ENCODE measurements at places on chromosomes 4 and X. TPM values are rescaled to one million over a fixed set of nuclear protein-coding genes. Genes with fewer than 3 reads are reported as not detected.

DNA sequence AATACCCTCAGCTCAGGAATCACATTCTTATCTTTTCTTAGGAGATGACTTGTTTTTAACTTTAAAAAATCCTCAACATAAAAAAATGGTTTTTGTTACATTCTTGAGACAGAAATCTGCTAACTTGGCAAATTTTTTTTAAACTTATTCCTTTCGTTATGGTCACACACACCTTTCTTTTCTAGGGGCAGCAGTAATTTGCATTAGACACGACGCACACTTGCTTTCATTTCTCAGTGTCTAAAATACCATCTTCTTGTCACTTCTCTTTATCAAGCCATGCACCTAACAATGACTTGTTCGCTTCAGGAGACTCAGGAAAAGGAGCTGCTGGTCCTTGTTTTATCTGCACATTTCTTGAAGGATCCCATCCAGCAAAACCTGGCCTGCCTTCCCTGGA is 112.6 kb upstream of the TBL1X start:
- peaks cover 51% of the 10 kb centered on the region for H3K4me1 ChIP-seq
- H3K27ac ChIP-seq = peak overlapping the region; percentile 72
- no peaks in the 10 kb centered on the region for H3K27me3 ChIP-seq
- no peak for DNase-seq
- H3K4me3 ChIP-seq = peak overlapping the region; percentile 1
- H3K36me3 ChIP-seq = no peaks in the 10 kb centered on the region

SFRP2 gene
- total RNA-seq = not detected

GRCh38 chrX:7346021-7346420 is 198.1 kb upstream of the PUDP start:
- no peaks in the 10 kb centered on the region for H3K27me3 ChIP-seq
- no peak overlapping the region for H3K4me3 ChIP-seq
- no peaks in the 10 kb centered on the region for H3K36me3 ChIP-seq
- no peak for DNase-seq
- H3K4me1 ChIP-seq = no peaks in the 10 kb centered on the region

HMX1 gene
- total RNA-seq = not detected

TMPRSS11F gene
- not detected for total RNA-seq

- no peaks in the 10 kb centered on the region for H3K4me1 ChIP-seq
- H3K4me3 ChIP-seq = no peak overlapping the region
- DNase-seq = no peak
- H3K27ac ChIP-seq = no peak overlapping the region
These were observed 365.7 kb upstream of the CPEB2 start for GRCh38 chr4:14636563-14636962.

DNA sequence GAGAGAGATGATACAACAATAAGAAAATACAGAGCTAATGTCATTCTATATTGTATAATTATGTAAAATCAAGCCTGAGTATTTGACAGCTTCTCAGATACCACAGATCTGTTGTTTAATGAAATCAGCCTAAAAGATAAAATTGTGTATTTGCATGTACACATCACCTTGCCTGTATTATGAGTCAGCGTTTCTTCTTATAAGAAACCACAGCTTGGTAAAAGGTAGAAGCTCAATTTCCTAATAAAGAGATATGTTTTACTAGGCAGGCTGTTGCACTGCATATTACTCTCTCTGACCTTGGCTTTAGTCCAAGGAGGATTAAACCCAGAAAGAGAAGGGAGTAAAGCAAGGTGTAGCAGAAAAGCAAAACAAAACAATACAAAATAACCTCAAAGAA is 121.3 kb downstream of the PPARGC1A start:
- H3K4me1 ChIP-seq = no peaks in the 10 kb centered on the region
- H3K4me3 ChIP-seq = no peak overlapping the region
- no peaks in the 10 kb centered on the region for H3K36me3 ChIP-seq
- no peak for DNase-seq
- no peak overlapping the region for H3K27ac ChIP-seq

- H3K27me3 ChIP-seq = no peaks in the 10 kb centered on the region
- DNase-seq = no peak
- no peak overlapping the region for H3K4me3 ChIP-seq
- no peaks in the 10 kb centered on the region for H3K36me3 ChIP-seq
- H3K4me1 ChIP-seq = no peaks in the 10 kb centered on the region
- no peak overlapping the region for H3K27ac ChIP-seq
These were observed 859.4 kb upstream of the FTHL17 start for GRCh38 chrX:31931225-31931624.

DNA sequence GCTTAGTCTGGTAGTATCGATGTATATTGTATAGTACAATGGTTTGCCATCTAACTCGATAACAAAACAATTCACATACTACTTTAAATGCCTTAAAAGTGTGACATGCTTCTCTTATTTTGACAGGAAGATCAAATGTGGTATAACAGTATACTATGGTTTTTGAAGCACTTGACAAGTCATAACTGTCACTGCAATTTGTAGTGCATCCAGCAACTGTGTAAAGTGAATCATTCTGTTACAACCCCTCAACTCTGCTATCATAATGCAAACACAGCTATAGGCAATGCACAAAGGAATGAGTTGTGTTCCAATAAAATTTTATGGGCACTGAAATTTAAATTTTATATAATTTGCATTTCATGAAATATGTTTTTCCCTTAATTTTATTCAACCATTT is 14.0 kb downstream of the RAP1GDS1 start:
- H3K4me3 ChIP-seq = no peak overlapping the region
- DNase-seq = no peak
- H3K27ac ChIP-seq = no peak overlapping the region
- peaks cover 4% of the 10 kb centered on the region for H3K36me3 ChIP-seq
- no peaks in the 10 kb centered on the region for H3K27me3 ChIP-seq

GRCh38 chrX:7132335-7133049 is 15.0 kb upstream of the STS start:
- DNase-seq = no peak
- H3K4me1 ChIP-seq = peaks cover 14% of the 10 kb centered on the region
- no peak overlapping the region for H3K4me3 ChIP-seq
- no peaks in the 10 kb centered on the region for H3K36me3 ChIP-seq

GRID2 gene
- total RNA-seq = not detected

DNA sequence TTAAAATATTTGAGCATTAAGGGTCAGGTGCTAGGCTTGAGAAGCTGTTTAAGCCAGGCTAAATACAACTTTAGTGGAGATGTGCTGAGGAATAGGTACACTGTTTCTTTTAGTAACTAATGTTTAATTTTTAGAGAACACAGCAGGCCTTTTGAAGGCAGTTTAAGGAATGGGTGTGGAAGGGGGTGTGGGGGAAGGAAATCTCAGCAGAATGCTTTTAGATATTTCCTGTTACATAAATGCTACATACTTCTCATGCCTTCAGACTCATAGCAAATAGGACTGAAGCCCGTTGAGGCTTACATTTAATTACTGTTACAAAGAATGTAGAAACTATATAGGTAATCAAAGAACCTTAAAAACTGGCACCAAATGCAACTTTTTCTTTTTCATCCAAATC is 66.3 kb downstream of the WWC2 start:
- H3K4me1 ChIP-seq = no peaks in the 10 kb centered on the region
- no peak overlapping the region for H3K27ac ChIP-seq
- H3K36me3 ChIP-seq = no peaks in the 10 kb centered on the region
- DNase-seq = no peak
- no peaks in the 10 kb centered on the region for H3K27me3 ChIP-seq

DNA sequence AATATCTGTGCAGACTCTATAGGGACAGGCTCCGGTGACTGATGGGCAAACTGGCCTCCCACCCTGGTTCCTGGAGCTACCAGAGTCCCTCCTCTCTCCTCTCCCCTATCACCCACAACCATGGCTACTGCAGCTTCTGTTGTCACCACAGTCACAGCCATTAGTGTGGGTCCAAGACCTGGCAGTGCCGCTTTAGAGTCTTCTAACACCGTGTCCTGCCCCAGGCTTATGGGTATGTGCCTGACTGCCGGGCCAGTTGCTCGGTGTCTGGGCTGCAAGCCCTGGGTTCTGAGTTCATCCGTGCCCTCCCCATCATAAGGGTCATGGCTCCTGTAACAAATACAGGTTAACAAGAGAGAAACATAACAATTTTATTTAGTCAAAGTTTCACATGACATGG is 85.4 kb downstream of the FNIP2 start:
- DNase-seq = no peak
- peaks cover 2% of the 10 kb centered on the region for H3K36me3 ChIP-seq
- H3K27me3 ChIP-seq = no peaks in the 10 kb centered on the region
- no peaks in the 10 kb centered on the region for H3K4me1 ChIP-seq
- H3K4me3 ChIP-seq = no peak overlapping the region

RNF150 gene
- not detected for total RNA-seq

RNF128 gene
- not detected for total RNA-seq

DNA sequence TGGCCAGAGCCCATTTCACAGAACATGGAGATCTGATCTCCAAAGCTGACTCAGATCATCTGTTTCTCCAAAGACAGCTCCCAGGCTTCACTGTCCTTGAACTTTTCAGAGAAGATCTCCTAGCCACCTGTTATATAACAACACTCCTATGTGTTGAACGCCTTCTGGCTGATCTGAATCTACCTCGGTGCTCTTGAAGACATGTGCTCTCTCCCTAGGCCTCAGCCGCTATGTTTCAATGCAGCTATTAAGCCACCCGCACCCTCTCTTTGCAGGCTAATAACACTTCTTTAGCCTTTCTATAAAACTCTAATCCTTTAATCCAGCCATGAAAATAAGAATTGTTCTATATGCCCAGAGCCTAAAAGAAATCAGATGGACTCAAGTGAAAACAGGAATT is 34.9 kb downstream of the SEL1L3 start:
- no peaks in the 10 kb centered on the region for H3K27me3 ChIP-seq
- no peak overlapping the region for H3K27ac ChIP-seq
- peaks cover 2% of the 10 kb centered on the region for H3K4me1 ChIP-seq
- no peak overlapping the region for H3K4me3 ChIP-seq

- peak overlapping the region; percentile 17 for H3K27ac ChIP-seq
- no peaks in the 10 kb centered on the region for H3K27me3 ChIP-seq
- no peaks in the 10 kb centered on the region for H3K36me3 ChIP-seq
- H3K4me1 ChIP-seq = peaks cover 3% of the 10 kb centered on the region
- DNase-seq = peak; percentile 14
- H3K4me3 ChIP-seq = no peak overlapping the region
These were observed 62.2 kb downstream of the ANXA3 start for GRCh38 chr4:78613522-78614321.
